ENCODE measurements at places on chromosomes 5 and 9.

- no peak for DNase-seq
Observed at GRCh38 chr5:134524272-134524825, 1.1 kb upstream of the JADE2 start.

DNA sequence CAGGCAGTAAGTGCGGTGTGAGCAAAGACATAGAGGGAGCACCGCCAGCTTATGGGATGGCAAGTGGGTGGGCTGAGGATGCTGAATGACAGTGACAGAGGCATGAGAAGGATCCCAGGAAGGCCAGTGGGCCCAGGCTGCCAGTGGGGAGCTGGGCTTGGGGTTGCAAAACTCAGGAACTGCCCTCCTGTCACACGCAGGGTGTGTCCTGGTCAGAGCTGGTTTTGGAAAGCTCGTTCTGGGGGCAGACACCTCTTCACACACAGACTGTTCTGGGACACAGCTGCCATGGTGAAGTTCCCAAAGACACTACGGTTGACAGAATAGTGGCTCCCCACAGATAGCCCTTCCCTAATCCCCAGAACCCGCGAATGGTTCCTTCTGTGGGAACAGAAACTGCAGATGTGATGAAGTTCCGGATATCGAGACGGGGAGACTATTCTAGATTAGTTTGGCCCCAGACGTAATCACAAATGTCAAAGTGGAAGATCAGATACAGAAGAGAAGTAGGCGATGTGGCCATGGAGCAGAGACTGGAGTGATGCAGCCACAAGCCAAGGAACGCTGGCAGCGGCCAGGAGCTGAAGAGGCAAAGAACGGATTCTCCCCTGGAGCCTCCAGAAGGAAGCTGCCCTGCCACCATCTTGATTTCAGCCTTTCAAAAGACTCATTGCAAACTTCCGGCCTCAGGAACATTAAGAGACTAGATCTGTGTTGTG, 159.0 kb downstream of the COL23A1 start:
- no peak for DNase-seq

GRCh38 chr5:124677374-124678351, 68.8 kb downstream of the ZNF608 start:
- DNase-seq, result no peak

- no peak for DNase-seq
Observed at GRCh38 chr9:137020771-137021567, 7.1 kb downstream of the ABCA2 start.

GRCh38 chr9:129138476-129139232, 27.4 kb downstream of the PTPA start:
- DNase-seq, result no peak

GRCh38 chr9:136178061-136178772, 26.7 kb downstream of the LHX3 start:
- no peak for DNase-seq

GRCh38 chr9:87040410-87041009, 93.2 kb upstream of the GAS1 start:
- DNase-seq, result no peak

DNA sequence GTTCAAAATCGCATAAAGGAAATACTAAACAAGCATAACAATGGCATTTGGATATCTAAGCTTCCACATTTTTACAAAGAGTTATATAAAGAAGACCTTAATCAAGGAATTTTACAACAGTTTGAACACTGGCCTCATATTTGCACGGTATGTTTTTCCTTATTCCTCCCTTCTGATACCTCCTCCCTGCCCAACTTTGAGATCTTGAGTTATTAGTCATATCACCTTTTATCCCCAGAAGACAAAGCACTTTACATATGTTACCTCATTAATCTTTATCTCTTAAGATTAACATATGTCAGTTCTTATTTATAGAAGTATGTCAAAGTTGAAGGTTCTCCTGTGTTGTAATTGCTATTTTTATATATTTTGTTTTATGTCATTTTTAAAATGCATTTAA, 29.8 kb downstream of the TDRD7 start:
- no peak for DNase-seq

- DNase-seq, result no peak
Observed at GRCh38 chr9:19379283-19379682, 753 bp downstream of the RPS6 start.

GRCh38 chr9:127926906-127927200, 3.7 kb downstream of the PIP5KL1 start:
- DNase-seq, result no peak

DNA sequence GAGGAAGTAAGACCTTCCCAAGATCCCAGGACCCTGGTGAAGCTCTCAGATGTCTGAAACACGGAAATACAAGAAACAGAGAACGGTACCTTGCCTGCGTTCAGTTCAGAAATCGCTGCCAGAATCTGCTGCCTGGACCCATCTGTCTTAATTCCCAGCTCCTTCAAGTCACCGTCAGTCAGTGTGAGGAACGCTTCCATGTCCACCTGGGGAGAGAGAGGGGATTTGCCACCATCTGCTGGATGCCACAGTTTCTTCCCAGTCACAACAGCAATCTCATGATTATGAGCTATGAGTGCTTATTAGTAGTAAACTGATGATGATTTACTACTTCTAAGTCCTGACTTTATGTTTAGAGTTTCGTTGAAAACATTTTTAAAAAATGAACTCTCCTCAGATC, 36.7 kb upstream of the GABBR2 start:
- no peak for DNase-seq

DNA sequence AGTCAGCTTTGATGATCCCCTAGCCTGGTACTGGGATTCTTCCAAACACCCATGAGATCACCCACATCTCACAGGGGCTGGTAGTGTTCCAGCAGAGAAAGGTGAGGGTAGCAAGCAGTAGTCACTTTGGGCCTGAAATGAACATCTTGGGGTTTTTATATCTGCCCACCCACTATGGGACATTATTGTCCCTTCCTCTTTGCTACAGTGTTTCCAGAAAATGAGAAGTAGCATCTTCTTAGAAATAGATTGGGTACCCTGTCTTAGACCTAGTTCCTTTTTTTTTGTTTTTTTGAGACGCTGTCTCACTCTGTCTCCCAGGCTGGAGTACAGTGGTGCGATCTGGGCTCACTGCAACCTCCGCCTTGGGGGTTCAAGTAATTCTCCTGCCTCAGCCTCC, 249.2 kb upstream of the ANKRD55 start:
- no peak for DNase-seq

DNA sequence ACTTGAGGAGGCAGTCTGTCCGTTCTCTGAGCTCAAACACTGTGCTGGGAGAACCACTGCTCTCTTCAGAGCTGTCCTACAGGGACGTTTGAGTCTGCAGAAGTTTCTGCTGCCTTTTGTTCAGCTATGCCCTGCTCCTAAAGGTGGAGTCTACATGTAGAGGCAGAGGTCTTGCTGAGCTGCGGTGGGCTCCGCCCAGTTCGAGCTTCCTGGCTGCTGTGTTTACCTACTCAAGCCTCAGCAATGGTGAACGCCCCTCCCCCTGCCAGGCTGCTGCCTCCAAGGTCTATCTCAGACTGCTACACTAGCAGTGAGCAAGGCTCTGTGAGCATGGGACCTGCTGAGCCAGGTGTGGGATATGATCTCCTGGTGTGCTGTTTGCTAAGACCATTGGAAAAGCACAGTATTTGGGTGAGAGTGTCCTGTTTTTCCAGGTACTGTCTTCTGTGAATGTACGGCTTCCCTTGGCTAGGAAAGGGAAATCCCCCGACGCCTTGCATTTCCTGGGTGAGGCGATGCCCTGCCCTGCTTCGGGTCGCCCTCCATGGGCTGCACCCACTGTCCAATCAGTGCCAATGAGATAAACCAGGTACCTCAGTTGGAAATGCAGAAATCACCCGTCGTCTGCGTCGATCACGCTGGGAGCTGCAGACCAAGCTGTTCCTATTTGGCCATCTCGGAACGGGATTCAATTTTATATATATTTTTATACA, 58.5 kb downstream of the CNTRL start:
- DNase-seq, result no peak

- no peak for DNase-seq
Observed at GRCh38 chr5:170301149-170301548, 3.6 kb upstream of the LCP2 start.

DNA sequence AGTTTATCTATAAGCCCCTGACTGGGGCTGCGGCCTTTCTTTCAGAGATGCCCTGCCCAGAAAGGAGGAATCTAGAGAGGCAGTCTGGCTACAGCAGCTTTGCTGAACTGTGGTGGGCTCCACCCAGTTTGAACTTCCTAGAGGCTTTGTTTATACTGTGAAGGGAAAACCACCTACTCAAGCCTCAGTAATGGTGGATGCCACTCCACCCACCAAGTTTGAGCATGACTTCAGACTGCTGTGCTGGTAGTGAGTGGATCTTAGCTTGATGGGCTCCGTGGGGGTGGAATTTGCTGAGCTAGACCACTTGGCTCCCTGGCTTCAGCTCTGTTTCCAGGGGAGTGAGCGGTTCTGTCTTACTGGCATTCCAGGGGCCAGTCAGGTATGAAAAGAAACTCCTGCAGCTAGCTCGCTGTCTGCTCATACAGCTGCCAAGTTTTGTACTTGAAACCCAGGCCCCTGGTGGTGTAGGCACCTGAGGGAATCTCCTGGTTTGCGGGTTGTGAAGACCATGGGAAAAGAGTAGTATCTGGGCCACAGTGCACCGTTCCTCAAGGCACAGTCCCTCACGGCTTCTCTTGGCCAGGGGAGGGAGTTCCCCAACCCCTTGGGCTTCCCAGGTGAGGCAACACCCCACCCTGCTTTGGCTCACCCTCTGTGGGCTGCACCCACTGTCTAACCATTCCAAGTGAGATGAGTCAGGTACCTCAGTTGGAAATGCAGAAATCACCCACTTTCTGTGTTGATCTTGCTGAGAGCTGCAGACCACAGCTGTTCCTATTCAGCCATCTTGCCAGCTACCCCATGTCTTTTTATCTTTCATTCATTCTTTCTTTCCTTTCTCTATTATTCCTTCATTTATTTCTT, 211.8 kb upstream of the C9orf72 start:
- DNase-seq, result no peak

DNA sequence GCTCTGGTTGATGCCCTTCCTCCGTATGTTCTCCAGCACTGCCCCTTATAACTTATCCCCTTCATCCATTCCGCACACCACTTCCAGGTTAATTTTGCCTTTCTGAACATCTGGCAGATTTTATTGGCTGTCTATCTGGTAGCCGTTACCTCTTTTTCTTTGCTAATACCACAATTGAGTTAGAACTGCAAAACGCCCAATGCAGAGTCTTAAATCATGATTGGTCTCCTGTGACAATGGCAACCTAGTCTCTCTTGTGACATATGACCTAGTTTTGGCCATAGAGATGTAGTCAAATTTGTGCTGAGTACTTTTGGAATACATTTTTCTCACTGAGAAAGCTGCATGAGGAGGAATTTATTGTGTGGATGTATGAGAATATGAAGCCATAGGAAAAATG, 365.7 kb upstream of the PRR16 start:
- no peak for DNase-seq
